Colonic mucosa (tissue), 4 donors: ENCODE measurements at places on chromosomes 12 and 14.

- no peak for DNase-seq
Observed at GRCh38 chr14:29930283-29930682, 2.6 kb upstream of the PRKD1 start.

DNA sequence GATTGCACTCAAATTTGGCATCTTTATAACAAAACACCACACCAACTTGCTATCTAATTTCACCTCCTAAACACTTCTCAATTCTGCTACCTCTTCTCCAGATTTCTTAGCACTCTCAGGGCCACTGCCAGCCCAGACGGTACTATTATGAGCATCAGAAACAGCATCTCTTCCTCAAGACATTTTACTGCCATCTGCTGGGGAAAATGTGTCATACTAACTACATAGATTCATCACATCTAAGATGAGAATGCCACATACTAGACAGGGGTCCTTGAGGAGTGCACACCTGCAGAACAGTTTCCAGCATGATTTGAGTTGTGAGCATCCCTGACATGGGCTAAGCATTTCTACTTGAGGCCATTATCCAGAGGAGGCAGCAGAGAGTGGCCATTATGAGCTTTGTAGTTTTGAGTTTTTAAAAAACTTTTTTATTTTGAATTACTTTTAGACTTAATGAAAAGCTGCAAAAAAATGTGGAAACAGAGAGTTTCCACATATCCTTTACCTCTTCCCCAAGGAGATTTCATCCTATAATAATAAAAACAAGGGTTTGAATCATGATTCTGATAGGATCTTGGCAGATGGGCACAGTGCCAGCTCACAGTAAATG is 15.1 kb upstream of the GRIP1 start:
- peak; percentile 24 for DNase-seq

DNA sequence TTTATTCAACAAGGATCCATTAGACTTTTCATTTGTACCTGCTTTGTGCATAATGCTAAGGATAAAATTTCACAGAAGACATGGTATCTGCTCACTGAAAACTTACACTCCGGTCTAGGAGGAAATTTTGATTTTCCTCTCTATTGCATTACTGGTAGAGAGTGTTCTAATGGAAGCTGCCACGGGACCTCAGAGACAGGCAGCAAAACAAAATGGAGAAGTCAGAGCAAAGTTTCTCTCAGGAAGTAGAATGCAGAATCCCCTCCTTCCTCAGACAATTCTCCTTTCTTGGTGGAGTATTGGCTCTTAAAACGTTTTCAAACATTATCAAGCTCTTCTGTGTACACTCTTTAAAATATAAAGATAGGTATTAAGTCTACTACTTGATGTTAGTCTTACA is 12.3 kb downstream of the CLEC2B start:
- DNase-seq: no peak

- peak; percentile 93 for DNase-seq
Observed at GRCh38 chr12:389142-390096, at the start of gene KDM5A. KDM5A (minus strand) TSS chr12:389320; CDS start chr12:389091, 229 bp downstream.

GRCh38 chr14:50559990-50560930 is at the start of gene ATL1:
ATL1 (plus strand) TSS chr14:50560145; CDS start chr14:50560266, 121 bp downstream.
- peak; percentile 63 for DNase-seq

GRCh38 chr14:75259510-75259855 is 19.1 kb upstream of the FOS start:
- no peak for DNase-seq

GRCh38 chr12:111775205-111776193 is 8.8 kb downstream of the ALDH2 start:
- peak; percentile 93 for DNase-seq
